Ureter (tissue), 1 donor: ENCODE measurements at places on chromosomes 4 and X. TPM values are rescaled to one million over a fixed set of nuclear protein-coding genes. Genes with fewer than 3 reads are reported as not detected.
A peak's percentile ranks its signal among the peaks of the same experiment; 100 is the strongest.

- DNase-seq, result no peak
These were observed 3.6 kb downstream of the GEMIN8 start for GRCh38 chrX:14026121-14026520.

GRCh38 chr4:177961761-177962380, 519.6 kb upstream of the AGA start:
- no peak for DNase-seq

- no peak for DNase-seq
These were observed 47.3 kb upstream of the FAM9A start for GRCh38 chrX:8848441-8848840.

GRCh38 chr4:40514497-40514951, 115.1 kb downstream of the RBM47 start:
- DNase-seq, result peak; percentile 54

PLAC8 gene
- total RNA-seq, result 4.9 TPM
